ENCODE measurements at places on chromosomes 3 and 15.

DNA sequence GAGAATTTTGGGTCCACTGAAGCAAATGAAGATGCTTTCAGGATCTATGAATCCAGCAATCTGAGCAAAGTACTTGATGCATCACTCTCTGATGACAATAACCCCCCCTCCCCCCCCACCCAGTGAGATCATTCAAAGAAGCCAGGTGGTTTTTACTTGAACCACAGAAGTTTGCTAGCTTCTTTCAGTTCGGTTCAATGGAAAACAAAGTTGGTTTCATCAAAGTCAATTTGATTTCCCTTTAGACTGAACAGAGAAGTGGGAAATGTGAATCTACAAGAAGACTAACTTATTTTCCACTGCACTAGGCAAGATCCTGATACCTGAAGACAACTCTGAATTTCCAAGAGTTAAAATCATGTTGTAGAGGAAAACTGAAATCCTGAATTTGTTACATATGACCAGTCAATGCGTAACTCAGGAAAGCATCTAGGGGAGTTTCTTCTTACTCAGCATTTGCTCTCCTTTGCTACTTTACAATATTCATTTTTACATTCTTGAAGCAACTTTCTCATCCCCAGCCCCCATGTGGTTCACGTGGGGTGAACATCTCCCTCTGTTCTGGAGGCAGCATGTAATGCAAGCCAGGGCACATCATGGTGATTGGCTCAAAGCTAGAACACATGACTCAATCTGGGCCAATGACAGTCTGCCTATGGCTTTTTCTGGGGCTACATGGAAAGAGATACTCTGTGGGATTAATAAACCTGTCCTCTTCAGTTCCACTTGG is 572.6 kb downstream of the FOXP1 start:
- no peak for DNase-seq

- no peak for DNase-seq
Measured at GRCh38 chr15:85026304-85027032, 44.8 kb downstream of the PDE8A start.

DNA sequence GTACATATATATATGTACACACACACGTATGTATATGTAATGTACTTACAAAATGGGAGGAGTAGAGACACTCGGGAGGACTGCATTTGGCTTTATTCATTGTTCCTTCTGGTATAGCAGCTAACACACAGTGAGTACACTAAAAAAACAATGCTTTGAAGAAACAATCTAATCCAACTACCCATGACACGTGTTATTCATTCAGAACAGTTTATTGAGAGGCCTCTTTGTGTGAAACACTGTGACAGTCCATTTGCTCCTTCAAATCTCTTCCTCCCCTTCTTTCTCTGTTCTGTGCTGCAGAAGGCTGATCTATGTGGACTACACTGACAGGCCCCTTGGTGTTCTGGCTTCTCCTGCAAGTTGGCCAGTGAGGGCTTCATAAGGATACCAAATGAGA is 1075.9 kb upstream of the CFAP20DC start:
- DNase-seq, result no peak

DNA sequence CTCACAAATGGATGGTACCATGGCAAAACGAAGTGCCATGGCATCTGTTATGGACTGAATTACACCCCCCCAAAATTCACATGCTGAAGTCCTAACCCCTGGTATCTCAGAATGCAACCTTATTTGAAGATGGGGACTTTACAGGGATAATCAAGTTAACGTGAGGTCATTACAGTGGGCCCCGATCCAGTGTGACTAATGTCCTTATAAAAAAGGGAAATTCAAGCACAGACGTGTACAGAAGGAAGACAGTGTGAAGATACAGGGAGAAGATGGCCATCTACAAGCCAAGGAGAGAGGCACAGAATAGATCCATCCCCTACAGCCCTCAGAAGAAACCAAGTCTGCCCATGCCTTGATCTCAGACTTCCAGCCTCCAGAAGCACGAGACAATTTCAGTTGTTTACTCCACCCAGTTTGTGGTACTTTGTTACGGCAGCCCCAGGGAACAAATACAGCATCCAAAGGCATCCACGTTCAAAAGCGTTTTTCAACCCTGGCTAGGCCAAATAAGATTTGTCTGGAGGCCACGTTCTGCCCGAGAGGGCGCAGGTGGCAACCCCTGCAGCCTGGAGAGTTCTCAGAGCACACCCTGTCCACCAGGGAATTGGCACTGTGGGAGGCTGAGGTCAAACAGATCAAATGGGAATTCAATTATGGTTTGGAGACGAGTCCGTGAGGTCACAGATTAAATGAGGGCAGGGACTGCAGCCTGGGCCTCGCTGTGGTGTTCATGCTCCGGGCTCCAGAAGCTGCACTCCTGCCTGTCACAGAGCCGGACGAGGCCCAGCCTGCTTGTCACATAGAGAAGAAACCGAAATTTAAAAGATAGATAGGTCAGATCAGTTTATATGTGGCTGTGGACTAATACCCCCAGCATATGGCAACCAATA is 494.8 kb downstream of the SHQ1 start:
- no peak for DNase-seq

- no peak for DNase-seq
Measured at GRCh38 chr3:2837910-2838309, 272.3 kb downstream of the IL5RA start.

- no peak for DNase-seq
Measured at GRCh38 chr3:124639406-124640237, 90.6 kb upstream of the UMPS start.

Measured in AG08396 (cell line).